ENCODE measurements at places on chromosomes 2 and 18. TPM values are rescaled to one million over a fixed set of nuclear protein-coding genes. Genes with fewer than 3 reads are reported as not detected.

- peaks cover 30% of the 10 kb centered on the region for H3K36me3 ChIP-seq
- no peaks in the 10 kb centered on the region for H3K27me3 ChIP-seq
- no peak overlapping the region for H3K27ac ChIP-seq
- no peak overlapping the region for H3K4me3 ChIP-seq
- no peak for DNase-seq
These were observed 18.7 kb downstream of the INSIG2 start for GRCh38 chr2:118106926-118107325.

- H3K4me1 ChIP-seq = peaks cover 21% of the 10 kb centered on the region
- H3K36me3 ChIP-seq = no peaks in the 10 kb centered on the region
These were observed 1622.7 kb upstream of the CELF4 start for GRCh38 chr18:39188278-39188677.

BIN1 gene
- 38.9 TPM for total RNA-seq

GRCh38 chr18:8341481-8342230 is 267.6 kb upstream of the RAB12 start:
- no peak overlapping the region for H3K4me3 ChIP-seq
- H3K36me3 ChIP-seq = no peaks in the 10 kb centered on the region
- DNase-seq = no peak
- no peaks in the 10 kb centered on the region for H3K27me3 ChIP-seq

DNA sequence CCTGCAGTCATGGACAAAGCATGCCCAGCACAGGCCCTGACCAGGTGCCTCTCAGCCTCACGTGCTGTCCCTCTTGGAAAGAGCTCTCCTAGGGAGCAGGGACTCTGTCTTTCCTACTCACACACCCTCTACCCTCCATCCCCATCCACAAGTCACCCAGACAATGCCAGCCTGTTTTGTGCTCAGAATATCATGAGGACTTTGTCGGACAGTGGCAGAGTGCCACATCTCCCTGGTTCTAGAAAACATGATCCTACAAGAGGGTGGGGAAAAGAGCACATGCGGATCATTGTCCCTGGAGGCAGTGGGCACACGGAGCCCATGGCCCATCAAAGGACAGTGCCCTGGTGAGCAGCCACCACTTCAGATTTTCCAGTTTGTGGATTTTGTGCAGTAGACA is 3.7 kb upstream of the MAL start:
- no peak for DNase-seq
- H3K4me1 ChIP-seq = peaks cover 38% of the 10 kb centered on the region
- no peaks in the 10 kb centered on the region for H3K36me3 ChIP-seq
- peaks cover 49% of the 10 kb centered on the region for H3K27me3 ChIP-seq
- no peak overlapping the region for H3K4me3 ChIP-seq

- 0 out of 2 replicates have a peak, but pooled peaks cover 5% of the 10 kb centered on the region for H3K4me1 ChIP-seq
- no peak overlapping the region for H3K4me3 ChIP-seq
- no peak for DNase-seq
- no peak overlapping the region for H3K27ac ChIP-seq
- peaks cover 19% of the 10 kb centered on the region for H3K27me3 ChIP-seq
These were observed 187.0 kb downstream of the CYRIA start for GRCh38 chr2:16478434-16479210.

DNA sequence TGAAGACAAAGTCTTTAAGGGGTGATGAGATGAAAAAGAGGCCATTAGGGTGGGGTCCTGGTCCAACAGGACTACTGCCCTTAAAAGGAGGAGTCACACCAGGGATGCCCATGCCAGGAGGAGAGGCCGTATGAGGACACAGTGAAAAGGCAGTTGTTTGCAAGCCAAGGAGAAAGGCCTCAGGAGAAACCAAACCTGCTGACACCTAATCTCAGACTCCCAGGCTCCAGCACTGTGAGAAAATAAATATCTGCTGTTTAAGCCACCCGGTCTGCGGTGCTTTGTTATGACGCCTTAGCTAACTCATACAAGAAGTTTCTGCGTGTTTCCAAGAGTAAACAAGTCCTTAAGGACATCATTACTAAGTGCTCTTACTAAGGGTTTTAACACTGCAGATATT is 93.6 kb downstream of the DNER start:
- DNase-seq = no peak
- no peaks in the 10 kb centered on the region for H3K36me3 ChIP-seq
- peaks cover 21% of the 10 kb centered on the region for H3K4me1 ChIP-seq
- no peak overlapping the region for H3K4me3 ChIP-seq
- no peak overlapping the region for H3K27ac ChIP-seq

CIB4 gene
- not detected for total RNA-seq

DNA sequence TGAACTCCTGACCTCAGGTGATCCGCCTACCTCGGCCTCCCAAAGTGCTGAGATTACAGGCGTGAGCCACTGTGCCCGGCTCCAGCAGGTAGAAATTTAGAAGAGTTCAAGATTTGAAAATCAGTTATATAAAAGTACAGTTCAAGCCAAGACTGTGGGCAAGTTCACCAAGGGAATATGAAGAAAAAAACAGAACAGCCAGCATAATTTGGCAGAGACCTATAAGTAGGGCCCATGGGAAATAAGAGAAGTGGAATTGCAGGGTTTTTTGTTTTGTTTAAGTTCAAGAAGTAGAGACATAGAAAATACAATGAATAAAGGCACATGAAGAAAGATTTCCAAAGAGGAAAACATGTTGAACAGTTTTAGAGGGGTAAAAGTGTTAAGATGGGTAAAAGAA is 57.9 kb downstream of the BAZ2B start:
- peaks cover 16% of the 10 kb centered on the region for H3K4me1 ChIP-seq
- no peak for DNase-seq
- no peaks in the 10 kb centered on the region for H3K27me3 ChIP-seq
- peak overlapping the region; percentile 48 for H3K27ac ChIP-seq
- no peak overlapping the region for H3K4me3 ChIP-seq

PAPOLG gene
- total RNA-seq = 19.8 TPM

GRCh38 chr2:80328159-80328571 is 23.6 kb upstream of the LRRTM1 start:
- DNase-seq = no peak
- no peak overlapping the region for H3K4me3 ChIP-seq
- no peak overlapping the region for H3K27ac ChIP-seq
- peaks cover 21% of the 10 kb centered on the region for H3K4me1 ChIP-seq

GRCh38 chr18:79400591-79401381 is 5.1 kb downstream of the NFATC1 start:
- H3K27me3 ChIP-seq = peaks cover 37% of the 10 kb centered on the region
- H3K27ac ChIP-seq = peak overlapping the region; percentile 49
- H3K4me3 ChIP-seq = peak overlapping the region; percentile 65
- H3K4me1 ChIP-seq = peaks cover 39% of the 10 kb centered on the region

GRCh38 chr2:236823963-236824362 is 254.3 kb downstream of the ACKR3 start:
- H3K27me3 ChIP-seq = peaks cover 7% of the 10 kb centered on the region
- peaks cover 57% of the 10 kb centered on the region for H3K4me1 ChIP-seq
- no peak overlapping the region for H3K4me3 ChIP-seq

TMEM247 gene
- not detected for total RNA-seq

DNA sequence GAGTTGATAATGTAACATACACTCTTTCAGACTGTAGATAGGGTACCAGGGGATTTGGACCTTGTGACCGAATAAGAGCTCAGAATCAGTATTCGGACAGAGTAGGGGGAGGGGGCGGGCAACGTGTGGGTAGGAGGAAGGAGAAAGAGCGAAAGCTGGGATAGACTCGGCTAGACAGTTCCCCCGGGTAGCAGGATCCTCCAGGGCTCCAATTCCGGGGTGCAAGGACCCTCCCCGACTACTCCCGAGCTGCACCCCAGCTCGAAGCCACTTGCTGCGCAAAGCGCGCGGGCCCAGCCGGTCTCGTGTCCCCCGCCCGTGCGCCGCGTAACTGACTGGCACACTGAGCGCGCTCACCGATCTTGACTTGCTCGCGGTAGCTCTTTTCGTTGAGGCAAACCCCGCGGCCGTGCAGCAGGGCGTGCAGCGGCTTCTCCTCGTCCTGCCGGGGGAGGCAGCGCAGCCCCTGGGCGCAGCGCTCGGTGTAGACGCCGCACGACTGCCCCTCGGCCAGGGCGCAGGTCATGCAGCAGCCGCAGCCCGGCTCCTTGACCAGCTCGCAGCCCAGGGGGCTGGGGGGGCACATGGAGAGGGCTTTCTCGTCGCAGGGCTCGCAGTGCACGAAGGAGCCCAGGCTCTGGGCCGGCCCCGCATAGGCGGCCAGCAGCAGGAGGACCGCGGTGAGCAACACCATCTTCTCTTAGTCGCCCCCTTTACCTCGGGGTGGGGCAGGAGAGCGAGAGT is 1.1 kb downstream of the IGFBP5 start:
- H3K4me3 ChIP-seq = peak overlapping the region; percentile 79
- H3K27me3 ChIP-seq = peaks cover 47% of the 10 kb centered on the region
- peaks cover 40% of the 10 kb centered on the region for H3K4me1 ChIP-seq
- no peaks in the 10 kb centered on the region for H3K36me3 ChIP-seq
- peak; percentile 77 for DNase-seq

DNA sequence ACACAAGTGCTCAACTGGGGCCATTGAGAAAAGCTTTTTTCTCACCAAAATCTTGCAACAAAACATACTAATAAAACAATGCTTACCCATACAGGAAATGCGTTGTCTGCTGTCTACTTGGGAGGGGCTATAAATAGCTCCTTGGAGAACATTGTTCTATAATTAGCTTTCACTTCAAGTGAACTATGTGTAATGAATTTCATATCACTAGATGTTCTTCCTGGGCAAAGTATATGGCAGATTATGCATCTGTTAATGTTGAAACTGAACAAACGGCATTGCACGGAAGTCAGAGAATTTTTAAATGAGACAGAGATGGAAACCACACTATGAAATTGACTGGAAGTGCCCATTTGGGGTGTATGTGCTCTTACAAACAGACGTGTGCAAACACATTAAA is 6.4 kb upstream of the NPAS2 start:
- no peak overlapping the region for H3K4me3 ChIP-seq
- H3K27me3 ChIP-seq = peaks cover 31% of the 10 kb centered on the region
- H3K27ac ChIP-seq = no peak overlapping the region
- H3K4me1 ChIP-seq = peaks cover 47% of the 10 kb centered on the region
- H3K36me3 ChIP-seq = no peaks in the 10 kb centered on the region

DNA sequence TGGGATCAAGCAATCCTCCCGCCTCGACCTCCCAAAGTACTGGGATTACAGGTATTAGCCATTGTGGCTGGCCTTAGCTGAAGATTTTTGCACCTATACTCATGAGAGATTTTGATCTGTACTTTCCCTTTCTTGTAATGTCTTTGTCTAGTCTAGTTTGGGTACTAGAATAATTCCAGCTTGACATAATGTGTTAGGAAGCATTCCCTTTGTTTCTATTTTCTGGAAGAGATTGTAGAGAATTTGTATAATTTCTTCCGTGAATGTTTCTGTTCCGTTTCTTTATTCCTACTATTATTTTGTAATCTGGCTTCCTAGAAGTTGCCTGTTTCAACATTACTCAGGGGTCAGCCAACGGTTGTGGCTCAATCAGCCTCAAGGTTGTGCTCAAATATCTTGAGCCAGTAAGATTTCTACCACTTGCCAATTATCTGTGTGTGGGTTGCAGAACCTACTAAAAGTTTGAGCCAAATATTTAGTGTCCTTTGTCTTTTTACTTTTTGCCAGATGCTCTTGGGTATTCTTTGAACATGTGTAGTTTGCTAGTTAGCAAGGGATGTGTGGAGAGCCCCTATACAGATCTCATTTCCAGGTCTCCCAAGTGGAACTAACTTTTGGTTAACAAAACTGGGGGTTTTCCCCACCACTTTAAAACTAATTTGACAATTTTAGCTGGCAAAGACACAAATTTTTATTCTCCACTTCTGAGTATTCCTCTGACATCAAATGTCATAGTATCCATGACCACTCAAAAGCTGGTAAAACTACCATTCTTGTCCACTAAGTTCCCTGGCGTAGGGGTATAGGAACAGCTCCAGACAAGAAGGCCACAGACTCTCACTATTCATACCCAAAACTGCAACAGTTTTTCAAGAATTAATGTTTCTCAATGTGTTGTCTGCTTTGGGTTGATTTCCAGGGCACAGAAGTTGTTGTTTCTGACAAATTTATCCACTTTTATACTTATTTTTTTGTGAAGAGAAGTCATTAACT is 42.8 kb upstream of the BAZ2B start:
- no peaks in the 10 kb centered on the region for H3K36me3 ChIP-seq
- H3K27ac ChIP-seq = no peak overlapping the region
- peaks cover 12% of the 10 kb centered on the region for H3K4me1 ChIP-seq
- no peak for DNase-seq

COL6A3 gene
- 3.9 TPM for total RNA-seq

DNA sequence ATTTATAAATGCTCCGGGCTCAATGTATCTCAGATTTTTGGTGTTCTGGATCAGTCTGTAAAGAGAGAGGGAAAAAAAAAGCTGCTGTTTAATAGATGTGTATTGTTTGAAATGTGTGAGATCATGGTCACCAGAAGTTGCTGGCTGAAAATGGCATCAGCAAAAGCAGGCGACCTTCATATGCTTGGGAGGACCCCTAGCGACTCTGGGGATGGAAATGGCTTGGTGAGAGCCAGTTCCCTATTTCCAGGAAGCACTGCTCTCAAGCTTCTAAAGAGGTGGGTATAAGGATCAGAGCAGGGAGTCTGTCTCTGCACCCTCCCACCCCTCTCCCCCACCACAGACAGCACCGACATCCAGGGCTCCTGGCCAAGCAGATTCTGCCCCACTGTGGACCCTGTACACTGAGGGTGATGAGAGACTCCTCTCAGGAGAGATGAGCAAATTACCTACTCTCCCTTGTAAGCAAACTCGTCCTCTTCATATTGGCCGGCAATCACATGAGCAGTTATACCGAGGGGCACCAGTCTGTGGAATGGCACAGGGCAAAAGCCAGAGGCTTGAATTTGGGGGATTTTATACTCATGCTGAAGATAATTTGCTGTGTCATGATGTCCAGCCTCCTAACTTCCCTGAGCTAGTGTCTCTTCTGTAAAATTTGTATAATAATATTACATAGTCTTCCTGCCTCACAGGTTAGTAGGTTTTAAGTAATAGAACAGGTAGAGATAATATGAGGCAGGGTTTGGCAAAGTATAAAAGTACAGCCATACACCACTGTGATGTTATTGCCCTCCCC is 29.6 kb downstream of the LHCGR start:
- no peak overlapping the region for H3K4me3 ChIP-seq
- no peak overlapping the region for H3K27ac ChIP-seq
- DNase-seq = peak; percentile 23
- no peaks in the 10 kb centered on the region for H3K36me3 ChIP-seq
- H3K27me3 ChIP-seq = no peaks in the 10 kb centered on the region

DNA sequence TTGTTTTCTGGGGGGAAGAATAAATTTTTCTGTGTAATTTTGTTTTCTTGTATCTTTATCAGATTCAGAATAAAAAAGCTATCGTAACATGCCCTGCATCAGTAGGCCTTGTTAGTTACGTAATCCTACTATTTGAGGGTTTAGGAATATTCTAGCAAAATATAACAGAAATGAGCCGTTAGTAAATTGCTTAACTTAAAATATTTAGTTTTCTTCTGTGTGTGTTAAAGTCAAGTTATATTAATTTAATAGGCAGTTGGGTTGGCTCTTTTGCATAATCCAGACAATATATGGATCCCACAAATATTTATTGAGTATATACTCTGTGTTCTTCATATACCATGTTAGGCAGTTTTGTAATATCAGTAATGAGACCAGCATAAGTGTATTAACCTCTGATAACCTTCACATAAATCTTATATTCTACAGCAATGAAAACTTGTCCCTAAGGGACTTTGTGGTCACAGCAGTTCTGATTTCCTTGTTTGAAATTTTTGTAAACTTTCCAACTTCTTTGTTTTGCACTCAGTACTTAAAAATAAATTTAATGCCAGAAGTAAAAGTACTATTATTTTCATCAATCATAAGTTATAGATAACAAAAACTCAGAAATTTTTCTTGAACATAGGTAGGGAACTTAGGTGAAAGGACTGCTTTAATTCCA is 151.9 kb downstream of the FMNL2 start:
- H3K27me3 ChIP-seq = no peaks in the 10 kb centered on the region
- DNase-seq = no peak
- H3K4me1 ChIP-seq = peaks cover 42% of the 10 kb centered on the region
- H3K27ac ChIP-seq = no peak overlapping the region
- H3K36me3 ChIP-seq = no peaks in the 10 kb centered on the region

LRATD1 gene
- 2.3 TPM for total RNA-seq

Data from WTC11 (cell line).